Activated naive CD8-positive, alpha-beta T cell treated with anti-CD3 and anti-CD28 coated beads, Interleukin-2, amount 50 U/mL, for 24 hours (primary cell): ENCODE measurements at places on chromosomes 4 and X.

DNA sequence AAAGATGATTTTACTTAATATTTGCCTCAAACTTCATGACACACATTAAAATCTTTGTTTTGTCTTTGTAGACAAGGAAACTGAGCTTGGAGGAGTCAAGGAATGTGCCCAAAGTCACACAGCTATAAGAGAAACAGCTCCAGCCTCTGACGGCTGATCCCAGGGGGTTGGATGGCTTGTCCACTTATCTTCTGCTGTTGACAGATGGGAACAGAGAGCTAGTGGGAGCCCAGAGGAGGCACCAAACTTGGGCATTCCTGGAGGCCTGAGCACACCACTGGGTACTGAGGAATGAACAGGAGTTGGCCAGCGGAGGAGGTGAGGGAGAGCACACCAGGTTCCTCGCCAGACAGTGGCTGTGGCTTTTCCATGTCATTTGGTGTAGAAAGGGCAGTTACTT, 56.4 kb upstream of the GPR78 start:
- no peak for DNase-seq

- no peak for DNase-seq
Measured at GRCh38 chrX:119201570-119201969, 34.5 kb upstream of the PGRMC1 start.

DNA sequence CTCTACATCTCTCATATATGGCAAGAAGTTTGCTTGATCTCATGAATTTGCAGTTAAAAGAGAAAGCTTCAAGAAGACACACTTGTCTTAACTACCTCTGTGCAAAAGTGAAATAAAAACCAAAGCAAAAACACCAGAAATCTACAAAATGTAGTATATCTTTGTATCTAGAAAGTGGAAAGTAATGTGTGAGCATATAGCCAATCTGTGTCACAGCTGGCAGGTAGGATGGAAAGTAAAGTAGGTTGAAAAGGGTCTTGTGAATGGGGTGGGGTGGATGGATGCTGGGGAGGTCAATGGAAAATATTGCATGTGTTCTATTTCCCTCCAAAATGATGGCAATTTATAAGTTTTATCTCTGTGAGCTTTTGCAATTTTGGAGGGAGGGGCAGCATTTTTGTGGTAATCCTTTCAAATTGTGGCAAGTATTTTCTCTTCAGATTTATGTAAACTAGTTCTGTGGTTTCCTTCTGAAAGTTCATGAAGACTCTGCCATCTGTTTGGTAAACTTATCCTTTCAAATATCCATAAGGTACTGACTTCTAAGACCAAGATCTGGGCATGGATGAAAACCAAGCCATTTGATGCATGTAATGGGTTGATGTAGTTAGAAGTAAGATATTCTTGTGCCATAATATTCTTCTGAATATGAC, 215.9 kb upstream of the GIMD1 start:
- DNase-seq: no peak

- DNase-seq: no peak
Measured at GRCh38 chrX:156000361-156000926, 2.9 kb downstream of the IL9R start.

GRCh38 chr4:73948990-73949706, 32.7 kb downstream of the PF4 start:
- DNase-seq: no peak

- no peak for DNase-seq
Measured at GRCh38 chr4:1480720-1481119, 74.5 kb upstream of the NKX1-1 start.

GRCh38 chrX:121084903-121085611, 37.6 kb downstream of the GLUD2 start:
- DNase-seq: no peak

DNA sequence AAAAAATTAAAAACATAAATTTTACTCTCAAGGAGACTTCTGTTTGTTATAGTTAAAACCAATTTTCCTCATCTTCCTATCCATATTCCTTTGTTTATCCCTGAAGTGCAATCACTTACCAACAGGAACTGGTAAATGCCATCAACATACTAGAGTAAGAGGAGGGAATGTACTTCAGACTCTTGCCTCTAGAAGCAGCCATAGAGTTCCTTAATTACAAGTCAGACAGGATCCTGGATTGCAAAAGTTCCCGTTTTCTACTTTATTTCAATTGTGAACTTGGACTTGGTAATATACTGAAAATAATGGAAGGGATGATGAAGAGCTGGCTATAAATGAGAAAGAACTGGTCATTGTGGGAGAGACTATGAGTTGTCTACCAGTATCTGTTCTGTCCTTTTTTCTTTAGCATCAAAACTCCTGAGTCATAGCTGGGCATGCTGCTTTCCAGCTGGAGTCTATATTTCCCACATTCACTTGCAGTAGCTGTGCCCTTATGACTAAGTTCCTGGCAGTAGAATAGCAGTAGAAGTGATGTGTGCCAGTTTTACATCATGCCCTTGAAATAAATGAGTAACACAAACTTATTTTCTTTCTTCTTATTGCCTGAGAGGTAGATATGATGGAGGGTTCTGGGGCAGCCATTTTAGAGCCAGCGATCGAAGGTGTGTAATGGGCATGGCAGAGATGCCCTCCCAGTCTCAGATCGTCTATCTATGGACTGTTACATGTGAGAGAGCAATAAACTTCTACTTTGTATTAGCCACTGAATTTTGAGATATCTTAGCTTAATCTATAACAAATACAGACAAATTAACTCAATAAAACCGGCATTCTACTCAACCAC, 26.8 kb upstream of the SPARCL1 start:
- no peak for DNase-seq

GRCh38 chr4:110671679-110672078, 48.8 kb upstream of the PITX2 start:
- no peak for DNase-seq

- no peak for DNase-seq
Measured at GRCh38 chrX:130253916-130254315, 14.8 kb downstream of the ZNF280C start.

DNA sequence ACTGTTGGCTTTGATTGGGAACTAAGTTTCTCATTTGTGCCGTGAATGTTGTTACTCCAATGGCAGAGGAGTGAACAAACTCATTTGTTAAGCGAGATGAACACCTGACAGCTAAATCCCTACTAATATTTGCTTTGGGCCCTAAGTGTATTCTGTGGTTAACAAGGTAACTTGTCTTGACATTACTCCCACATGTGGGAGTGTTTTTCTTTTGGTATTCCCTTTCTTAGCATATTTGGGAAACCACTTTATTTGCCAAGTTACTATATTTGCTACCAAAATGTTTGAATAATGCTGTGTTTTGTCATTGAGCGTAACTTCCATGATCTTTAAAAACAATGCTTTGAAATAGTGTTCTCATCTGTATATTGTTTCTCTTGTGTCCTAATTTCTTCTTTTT, 82.5 kb downstream of the ARHGAP10 start:
- no peak for DNase-seq

DNA sequence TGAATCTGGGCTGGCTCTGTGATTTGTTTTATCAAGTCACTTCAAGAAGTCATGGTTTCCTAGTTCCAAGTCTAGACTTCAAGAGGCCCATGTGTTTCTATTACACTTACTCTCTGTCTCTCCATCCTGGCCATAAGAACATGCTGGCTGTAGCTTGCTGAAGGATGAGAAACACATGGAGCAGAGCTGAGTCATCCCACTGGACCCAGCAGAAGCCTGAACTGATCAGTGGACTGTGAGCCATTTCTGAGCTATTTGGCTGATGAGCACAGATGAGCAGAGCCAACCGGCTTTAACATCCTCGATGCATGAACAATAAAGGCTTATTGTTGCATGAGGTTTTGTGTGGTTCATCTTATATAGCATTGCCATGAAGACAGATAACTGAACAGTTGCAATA, 290.6 kb upstream of the BOD1L1 start:
- no peak for DNase-seq

- no peak for DNase-seq
Measured at GRCh38 chr4:170022211-170022610, 4.0 kb downstream of the MFAP3L start.

DNA sequence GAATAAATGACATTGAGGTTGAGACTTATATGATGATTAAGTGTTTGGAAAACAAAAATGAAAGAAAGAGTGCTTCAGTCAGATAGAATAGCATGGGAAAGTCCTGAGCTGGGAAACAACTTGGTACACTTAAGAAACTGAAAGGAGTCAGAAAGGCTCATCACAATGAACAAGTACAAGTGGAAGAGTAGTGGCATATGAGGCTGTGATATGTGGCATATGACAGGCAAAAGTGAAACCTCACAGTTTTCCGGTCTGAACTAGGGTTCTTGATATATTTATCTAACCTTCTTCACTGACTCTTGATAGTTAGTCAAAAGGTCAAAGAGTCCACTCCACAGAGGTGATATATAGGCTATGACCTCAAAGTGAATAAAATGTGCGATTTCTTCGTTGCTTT, 537.1 kb upstream of the CXorf51A start:
- no peak for DNase-seq

GRCh38 chr4:174217273-174218126, 66.0 kb downstream of the FBXO8 start:
- DNase-seq: no peak

DNA sequence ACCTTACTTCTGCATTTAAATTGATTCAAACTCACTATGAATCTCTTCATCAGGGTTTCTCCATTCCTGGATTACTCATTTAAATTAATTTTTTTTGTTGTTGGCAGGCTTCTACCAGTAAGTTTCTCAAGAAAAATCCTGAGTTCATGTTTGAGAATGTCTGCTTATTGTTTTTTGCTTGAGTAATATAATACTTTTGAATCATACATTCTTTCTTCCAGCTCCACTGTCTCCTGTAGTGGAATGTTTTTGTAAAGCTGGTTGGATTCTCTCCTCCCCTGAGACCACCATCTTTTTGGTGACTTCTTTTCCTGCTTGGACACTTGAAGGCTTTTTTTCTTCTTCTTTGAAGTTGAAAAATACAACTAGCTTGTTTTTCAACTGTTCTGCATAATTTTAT, 4.3 kb upstream of the MID1IP1 start:
- DNase-seq: no peak

DNA sequence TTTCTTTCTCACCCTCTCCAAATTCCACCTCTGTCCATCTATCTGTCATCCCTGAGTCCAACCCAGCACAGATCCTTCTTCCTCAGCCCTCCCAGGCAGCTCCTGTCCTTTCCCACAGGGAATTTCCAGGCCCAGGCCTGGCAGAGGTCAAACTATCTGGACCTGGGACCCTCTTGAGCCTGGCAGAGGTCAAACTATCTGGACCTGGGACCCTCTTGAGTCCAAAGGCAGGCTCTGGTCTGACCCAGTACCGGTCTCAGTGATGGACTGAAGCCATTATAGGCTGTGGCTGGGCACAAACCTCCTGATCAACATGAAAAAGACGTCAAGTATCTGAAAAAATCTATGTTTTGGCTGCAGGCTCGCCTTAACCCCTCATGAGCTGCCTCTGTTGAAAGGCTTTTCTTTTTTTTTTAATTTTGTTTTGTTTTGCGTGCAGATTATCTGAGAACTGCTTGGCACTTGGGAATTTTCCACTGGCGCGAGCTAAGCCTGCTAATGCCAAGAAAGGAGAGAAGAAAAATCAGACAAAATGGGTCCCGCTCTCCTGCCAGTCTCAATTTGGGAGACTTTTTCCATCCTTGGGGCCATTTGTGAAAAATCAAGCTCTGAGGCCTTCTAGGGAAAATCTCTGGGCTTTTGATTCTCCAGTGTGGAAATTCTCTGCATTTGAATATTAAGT, 31.2 kb downstream of the MSX1 start:
- DNase-seq: no peak

DNA sequence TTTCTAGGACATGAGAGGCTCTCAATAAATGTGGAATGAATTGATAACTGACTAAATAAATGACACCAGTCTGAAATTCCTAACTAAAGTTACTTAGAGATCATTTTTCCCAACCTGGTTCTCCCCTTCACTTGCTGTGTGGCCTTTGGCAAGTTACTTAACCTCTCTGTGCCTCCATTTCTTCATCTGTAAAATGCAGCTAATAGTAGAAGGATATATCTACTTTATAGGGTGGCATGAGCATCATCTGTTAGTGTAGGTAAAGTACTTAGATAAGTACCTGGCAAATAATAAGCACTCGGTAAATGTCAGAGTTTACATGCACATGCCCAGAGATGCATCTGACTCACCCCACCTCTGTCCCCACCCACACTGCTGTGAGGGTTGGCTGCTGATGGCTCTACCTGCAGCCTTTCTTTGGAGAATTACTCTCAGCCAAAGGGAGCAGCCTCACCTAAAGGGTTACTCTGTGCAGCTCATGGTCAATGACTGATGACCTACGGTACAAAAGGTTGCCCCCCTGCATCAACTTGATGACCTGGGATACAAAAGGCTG, 139.3 kb downstream of the CHIC2 start:
- DNase-seq: no peak

- no peak for DNase-seq
Measured at GRCh38 chr4:138751309-138751708, 264.3 kb upstream of the NOCT start.

DNA sequence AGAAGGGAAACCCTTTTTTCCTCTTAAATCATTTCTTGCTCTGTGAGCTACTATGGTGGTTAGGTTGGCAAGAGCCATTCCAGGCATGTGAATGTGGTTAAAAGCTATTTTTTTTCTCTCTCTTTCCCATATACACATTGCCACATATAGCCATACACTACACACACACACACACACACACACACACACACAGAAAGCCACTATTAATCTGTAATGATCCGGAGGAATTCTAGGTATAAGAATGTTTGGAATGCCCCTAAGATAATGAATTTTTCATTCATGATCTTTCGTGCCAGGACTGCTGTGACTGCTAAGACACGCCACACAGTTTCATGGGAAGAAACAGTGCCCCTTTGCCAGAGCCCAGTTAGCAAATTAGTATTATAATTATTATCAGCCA, 21.8 kb upstream of the TLL1 start:
- no peak for DNase-seq

DNA sequence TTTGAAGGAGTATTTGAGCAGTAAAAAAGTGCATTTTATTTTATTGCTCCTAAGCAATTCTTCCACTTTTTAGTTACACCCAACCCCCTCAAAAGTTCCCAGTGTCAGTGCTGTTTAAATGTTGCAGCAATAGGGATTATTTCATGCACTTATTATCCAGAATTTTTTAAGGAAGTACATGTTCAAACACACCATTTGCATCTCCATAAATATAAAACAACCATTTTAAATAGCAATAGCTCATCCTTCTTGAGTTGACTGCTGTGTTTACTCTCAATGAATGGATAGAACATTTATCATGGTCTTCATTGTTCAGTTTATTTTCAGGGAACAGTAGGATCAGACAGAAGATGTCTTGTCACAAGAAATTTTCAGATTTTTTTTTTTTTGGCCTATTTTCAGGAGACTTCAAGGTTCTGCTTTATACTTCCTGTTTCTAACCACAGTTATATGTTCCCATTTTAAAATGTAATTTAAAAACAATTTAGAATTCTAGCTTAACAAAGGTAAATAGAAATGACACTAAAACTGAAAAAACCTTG, 171.9 kb downstream of the TMA16 start:
- no peak for DNase-seq
